ENCODE measurements at places on chromosomes 5 and 9.
A peak's percentile ranks its signal among the peaks of the same experiment; 100 is the strongest.

DNA sequence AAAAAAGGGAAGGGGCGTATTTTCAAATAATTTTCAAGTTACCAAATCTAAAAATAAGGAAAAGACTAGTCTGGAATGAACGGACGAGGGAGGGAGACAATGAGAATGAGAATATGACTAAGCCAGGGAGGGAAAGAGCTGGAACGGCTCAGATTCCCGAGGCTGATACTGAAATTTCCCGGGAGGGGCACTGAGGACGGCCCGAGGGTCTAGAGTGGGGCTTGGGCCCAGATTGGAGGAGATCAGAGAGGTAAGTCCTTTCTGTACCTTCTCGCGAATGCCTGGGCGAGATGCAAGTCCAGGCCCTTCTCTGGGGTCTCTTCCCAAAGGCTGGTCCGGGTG is 3.4 kb upstream of the CCIN start:
- no peak for DNase-seq

GRCh38 chr5:181053488-181054121 is 13.5 kb downstream of the BTNL9 start:
- DNase-seq = no peak

GRCh38 chr5:132819468-132819867 is 6.4 kb downstream of the SOWAHA start:
- no peak for DNase-seq

DNA sequence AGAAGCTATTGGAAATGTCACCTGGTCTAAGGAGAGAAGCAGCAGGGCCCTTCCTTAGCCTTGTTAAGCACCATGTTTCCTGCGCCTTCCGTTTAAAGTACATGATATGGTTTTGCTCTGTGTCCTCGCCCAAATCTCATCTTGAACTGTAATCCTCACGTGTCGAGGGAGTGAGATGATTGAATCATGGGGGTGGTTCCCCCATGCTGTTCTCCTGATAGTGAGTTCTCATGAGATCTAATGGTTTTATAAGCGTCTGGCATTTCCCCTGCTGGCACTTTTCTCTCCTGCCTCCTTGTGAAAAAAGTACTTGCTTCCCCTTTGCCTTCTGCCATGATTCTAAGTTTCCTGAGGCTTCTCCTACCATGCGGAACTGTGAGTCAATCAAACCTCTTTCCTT is 49.7 kb downstream of the PRDM6 start:
- no peak for DNase-seq

DNA sequence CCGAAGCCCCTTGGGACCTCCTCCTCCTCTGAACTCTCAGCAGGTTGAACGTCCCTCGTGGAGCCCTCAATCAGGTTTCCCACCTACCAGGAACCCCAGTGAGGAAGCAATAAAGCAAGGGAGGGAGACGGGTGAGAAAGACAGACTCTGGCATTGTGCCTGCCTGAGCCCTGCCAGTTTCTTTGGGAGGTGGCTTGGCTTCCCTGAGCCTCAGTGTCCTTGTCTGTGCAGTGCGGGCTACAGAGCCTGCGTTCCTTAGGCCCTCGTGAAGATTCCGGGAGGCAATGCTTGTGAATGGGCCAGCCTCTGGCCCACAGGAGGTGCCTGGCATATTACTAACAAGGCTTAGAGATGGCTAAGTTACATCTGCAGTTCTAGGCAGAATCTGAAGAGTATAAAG is 11.9 kb downstream of the GTF3C5 start:
- DNase-seq = no peak

GRCh38 chr5:61941637-61942036 is 364.4 kb upstream of the KIF2A start:
- no peak for DNase-seq

GRCh38 chr5:123455640-123456039 is 32.4 kb upstream of the CEP120 start:
- DNase-seq = no peak

DNA sequence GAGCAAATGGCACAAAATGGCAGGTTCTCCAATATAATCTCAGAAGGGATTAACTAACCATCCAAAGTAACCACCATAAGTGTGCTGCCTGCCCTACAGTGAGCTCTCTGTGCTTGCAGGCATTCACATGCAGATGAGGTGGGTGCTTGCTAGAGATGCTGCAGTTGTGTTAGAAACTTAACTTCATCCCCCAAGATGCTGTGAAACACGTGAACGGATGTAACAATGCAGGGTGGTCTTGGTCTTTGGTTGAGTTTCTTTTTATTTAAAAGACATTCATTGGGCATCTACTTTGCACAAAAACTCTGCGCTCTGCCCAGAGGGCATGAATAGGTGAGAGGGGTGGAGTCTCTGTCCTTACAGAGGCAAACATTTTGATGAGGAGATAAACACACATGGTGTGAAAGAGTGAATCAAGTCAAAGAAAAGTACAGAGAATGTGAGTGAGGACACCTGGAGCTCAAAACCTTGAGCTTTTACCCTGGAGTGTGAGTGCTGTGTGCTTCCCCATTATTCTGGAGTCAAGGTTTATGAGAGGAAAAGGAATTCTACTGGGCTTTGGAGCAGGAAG is 143.9 kb upstream of the DAP start:
- no peak for DNase-seq

DNA sequence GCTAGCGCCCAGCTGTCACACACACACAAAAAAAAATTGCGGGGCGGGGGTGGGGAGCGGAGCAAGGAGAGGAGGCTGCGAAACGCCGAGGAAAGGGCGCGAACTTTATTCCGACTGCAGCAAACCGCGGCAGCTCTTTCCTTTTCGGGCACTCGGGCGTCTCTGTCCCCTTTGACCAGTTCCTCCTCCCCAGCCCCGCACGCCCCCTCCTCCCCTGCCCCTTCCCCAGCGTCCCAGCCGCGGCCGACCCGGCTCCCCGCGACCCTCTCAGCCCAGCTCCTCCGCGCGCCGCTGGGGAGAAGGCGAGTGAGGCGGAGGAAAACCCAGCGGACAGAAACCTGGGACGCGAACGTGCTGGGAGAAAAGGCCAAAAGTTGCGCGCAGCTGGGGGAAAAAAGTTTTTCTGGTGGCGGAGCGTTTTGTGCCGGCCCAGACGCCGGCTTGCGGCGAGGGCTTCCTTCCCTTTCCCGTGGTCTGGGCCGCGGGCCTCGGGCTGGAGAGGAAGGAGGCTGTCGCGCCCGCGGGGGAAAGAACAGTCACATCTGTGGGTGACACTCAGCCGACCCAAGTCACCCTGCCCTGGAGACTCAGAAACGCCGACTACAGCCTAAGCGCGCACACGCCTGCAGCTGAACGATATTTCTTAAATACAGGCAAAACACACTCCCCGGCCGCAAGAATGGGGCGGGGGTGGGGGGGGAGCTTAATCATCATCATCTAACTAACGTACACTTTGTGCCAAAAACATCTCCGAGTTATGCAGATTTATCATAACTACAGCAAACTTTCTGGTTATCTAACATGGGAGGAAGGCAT is 1.1 kb upstream of the BNC2 start:
- peak; percentile 5 for DNase-seq

DNA sequence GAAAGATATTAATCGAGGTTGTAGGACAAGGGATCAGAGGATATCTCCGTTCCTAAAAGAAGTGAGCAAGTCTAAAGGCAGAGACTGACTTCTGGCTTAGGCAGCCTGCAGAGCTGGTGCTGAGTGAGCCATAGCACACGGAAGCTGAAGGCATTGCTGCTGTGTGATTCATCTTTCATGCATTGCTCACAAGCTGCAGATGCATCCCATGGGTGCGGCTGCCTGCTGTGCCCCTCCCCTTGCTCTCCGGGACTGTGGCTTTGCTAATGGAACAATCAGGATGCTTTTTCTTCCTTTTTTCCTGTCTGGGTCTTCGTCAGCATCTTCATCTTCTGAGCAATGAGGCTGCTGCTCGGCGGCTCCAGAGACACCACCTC is 341.4 kb downstream of the DIRAS2 start:
- DNase-seq = no peak

DNA sequence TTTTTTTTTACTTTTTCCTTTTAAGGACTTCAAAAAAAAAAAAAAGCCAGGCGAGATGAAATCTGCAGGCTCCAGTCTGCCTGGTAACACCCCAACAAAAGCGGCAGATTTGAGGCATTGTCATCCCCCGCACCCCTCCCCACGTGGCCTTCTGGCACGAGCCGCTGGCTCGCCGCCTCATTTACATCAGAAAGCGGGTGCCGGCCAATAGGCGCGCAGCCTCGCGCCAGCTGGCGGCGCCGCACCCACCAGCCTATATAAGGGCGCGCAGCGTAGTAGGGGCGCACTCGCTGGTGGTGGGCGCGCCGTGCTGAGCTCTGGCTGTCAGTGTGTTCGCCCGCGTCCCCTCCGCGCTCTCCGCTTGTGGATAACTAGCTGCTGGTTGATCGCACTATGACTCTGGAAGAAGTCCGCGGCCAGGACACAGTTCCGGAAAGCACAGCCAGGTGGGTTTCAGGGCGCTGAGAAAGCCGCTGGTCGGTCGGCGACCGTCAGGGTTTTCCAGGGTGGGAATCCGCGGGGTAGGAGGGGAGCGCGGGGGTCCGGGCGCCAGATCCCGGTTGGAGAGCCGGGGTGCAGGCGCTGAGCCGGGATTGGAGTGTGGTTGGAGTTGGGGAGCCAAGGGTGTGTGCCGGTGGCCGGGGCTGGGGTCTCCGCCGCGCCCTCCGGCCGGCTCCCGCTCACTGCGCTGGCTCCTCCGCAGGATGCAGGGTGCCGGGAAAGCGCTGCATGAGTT is at the start of gene GADD45G:
GADD45G (plus strand) TSS at position 284 of the 736 bp plus-strand sequence; CDS start at position 394, 110 bp downstream.
- peak; percentile 82 for DNase-seq

DNA sequence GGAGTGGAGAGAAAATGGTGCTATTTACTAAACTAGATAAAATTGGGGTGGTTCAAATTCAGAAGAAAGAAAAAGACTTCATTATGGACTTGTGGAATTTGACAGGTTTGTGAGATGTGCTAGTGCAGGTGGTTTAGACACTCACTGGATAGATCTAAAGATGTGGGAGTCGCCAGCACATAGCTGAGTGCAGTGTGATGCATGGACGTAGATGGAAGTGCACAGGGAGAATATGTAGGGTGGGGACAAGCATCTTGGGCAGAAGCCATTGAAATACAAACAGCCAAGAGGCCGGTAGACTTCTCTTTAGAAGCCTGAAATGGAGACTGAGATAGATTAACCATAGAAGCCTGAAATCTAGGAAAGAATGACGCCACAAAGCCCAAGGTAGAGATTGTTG is 10.7 kb downstream of the HAPLN1 start:
- DNase-seq = no peak

- no peak for DNase-seq
Measured at GRCh38 chr9:136270173-136270705, 24.6 kb upstream of the QSOX2 start.

- no peak for DNase-seq
Measured at GRCh38 chr9:37617832-37618231, 25.4 kb upstream of the TOMM5 start.

- no peak for DNase-seq
Measured at GRCh38 chr9:78397045-78397444, 100.1 kb downstream of the PSAT1 start.

DNA sequence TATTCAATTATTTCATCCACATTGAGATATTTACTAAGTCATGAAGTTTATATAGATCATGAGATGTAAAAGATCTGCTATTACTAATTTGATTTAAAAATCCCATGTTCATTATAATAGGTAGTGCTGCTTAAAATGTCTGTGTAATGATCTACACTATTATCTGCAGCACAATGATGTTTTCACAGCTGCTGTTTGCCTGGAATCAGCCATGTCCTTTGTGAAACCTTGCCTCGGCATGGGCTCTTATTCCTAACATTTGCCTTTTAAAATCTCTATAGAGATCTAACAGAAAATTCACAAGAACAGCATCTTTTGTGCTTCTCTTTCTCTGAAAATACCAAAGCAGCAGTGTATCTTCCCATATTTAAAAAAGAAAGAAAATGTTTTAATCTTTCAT is 444.6 kb downstream of the PTPRD start:
- no peak for DNase-seq

DNA sequence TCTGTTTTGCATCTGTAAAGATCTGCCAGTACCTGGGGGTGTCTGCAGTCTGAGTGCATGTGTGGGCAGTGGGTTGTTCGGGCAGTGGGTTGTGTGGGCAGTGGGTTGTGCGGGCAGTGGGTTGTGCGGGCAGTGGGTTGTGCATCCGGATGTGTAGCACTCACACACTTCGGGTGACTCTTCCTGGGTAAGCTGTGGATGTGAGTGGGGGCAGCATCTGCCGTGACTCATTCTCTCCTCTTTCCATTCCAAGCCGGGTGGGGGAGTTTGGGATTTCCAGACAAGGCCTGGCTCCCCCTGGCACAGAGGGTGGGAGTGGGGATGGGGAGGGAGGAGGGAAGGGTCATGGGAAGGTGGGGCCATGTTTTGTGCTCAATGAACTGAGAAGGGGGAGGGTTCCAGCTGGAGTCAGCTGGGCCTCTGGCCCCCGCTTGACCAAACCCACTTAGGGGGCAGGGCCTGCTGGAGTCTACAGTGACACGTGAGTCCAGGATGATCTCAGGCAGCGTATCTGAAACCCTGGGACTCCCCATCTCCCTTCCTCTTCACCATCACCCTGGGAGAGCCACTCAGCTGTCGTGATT is 8.3 kb downstream of the CRB2 start:
- no peak for DNase-seq

- DNase-seq = no peak
Measured at GRCh38 chr9:109027176-109027575, 13.9 kb upstream of the CTNNAL1 start.

DNA sequence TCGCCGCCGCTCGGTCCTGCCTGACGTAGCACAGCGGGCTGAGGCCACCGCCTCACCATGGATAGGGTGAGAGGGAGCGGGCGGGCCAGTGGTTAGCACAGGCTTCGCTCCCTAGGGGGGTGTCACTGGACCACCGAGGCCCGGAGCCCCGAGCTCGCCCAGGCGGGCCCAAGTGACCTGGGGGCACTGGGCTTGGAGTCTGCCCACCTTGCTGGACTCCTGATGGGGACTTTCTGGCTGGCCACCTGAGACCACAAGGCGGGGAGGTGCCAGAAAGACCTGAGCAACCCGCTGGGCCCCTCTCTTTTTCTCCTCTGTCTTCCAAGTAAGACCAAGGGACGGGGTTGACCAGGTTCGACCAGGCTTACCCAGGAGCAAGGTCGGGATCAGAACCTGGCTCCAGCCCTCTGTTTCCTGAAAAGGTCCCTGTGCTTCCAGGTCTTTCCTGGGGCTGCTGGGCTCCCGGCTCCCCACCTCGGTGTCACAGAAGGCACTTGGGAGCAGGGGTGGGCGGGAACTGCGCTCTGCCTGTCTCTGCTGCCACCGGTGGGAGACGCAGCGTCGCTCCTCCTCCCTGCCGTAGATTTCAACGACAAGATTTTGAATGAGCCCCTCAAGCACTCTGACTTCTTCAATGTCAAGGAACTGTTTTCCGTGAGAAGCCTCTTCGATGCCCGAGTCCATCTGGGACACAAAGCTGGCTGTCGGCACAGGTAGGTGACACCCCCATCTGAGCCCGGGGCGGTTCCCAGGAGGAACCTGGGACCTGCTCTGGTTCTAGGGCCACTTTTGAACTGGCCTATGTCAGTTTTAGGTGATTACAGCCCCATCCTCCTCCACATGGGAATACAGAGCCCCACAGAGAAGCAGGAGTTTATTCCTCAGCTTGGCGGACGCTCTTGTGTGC is 1.0 kb downstream of the MRPS2 start:
- no peak for DNase-seq

DNA sequence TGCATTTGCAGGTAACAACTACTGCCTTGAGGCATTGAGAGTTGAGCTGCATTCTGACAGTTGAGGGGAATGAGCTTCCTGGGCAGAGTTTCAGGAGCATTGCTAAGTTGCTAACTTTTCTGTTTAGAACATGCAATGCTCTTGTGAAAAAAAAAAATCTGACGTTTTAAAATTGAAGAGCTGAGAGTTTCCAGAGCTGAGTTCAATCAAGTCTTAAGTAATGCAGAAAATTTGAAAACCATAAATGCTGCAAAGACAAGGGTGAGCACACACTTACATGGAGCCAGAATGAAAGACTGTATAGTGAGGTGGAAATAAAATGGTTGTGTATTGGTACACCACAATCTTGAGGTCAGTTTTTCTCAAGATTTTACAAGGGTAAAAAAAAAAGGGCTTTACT is 166.0 kb downstream of the GABRB2 start:
- DNase-seq = no peak
